Left hindlimb (tissue), 1 donor: ENCODE measurements at places on chromosomes 3 and 15.

DNA sequence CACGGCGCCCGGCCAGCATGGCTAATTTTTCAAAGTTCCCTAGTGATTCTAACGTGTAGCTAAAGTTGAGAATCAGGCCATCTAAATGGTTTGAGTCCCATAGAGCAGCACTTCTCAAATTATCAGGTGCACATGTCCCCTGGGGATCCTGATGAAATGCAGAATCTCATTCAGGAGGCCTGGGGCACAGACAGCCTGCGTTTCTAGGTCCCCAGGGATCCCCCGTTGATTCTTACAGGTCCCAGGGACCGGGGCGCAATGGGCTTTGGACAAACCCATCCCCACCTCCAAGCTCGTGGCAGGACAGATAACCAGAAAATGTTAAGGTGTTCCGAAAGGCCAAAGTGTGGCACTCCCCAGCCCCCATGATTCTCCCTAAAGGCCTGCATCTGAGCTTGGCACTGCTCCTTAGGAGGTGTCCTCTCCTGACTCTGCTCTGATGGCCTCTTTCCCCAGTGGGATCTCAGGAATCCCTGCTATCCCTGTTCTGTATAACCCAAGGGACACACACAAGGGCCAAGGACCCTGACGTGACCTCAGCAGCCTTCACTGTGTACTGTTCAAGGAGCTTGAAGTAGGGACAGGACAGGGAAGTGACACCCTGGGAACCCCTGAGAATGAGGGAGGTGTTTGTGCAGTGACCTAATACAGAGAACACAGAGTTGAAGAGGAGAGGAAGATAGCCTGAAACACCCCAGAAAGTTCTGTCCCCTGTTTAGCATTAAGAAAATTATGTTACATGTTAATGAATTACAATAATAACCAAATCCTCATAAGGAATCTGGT is 8.0 kb downstream of the LRRK1 start:
- DNase-seq: no peak

- DNase-seq: no peak
Measured at GRCh38 chr15:81282606-81282895, 41.4 kb downstream of the STARD5 start.

DNA sequence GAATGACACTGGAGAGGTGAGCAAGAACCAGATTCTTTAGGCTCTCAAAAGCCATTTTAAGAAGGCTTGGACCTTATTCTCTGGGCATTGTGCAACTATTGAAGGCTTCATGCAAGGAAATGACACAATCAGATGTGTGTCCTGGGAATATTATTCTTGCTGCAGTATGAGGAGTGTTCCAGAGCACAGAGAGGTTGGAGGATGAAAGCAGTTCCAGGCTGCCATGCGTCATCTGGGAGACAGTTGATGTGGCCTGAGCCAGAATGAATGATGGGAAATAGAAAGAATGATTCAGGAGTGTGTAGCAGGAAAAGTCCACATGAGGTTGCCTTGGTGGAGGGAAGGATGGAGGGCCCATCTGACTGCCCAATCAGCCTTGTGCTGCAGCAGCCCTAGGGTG is 123.1 kb downstream of the CHCHD6 start:
- no peak for DNase-seq

GRCh38 chr3:154254527-154254926 is 69.8 kb downstream of the DHX36 start:
- DNase-seq: no peak

GRCh38 chr3:172232579-172233212 is 193.3 kb downstream of the FNDC3B start:
- no peak for DNase-seq

DNA sequence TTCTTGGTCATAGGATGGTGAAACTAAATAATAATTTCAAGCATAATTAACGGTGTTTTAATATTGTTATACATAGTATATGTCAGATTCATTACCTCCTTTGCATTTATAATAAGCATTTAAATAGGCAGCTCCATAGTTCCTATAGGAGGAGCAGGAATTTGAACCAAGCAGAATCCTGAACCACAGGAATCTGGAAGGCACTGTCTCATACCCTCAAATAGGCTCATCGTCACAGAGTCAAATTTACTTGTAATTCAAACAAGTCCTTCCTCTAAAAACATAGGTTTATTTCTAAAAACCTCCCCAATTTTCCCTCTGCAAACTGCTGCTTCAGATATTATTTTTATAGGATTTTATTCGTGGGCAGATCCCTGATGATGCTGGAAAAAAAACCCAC is 376.3 kb upstream of the ARHGEF26 start:
- DNase-seq: no peak
